Osteocyte (in vitro differentiated cells): ENCODE measurements at places on chromosomes 6 and 20. TPM values are rescaled to one million over a fixed set of nuclear protein-coding genes. Genes with fewer than 3 reads are reported as not detected.

- H3K36me3 ChIP-seq, result peaks cover 5% of the 10 kb centered on the region
- no peaks in the 10 kb centered on the region for H3K27me3 ChIP-seq
- peaks cover 27% of the 10 kb centered on the region for H3K4me1 ChIP-seq
- DNase-seq, result no peak
- peak overlapping the region; percentile 38 for H3K27ac ChIP-seq
Measured at GRCh38 chr6:16618962-16619361, 142.3 kb downstream of the ATXN1 start.

GRCh38 chr6:70700922-70701876 is 33.5 kb downstream of the SMAP1 start:
- DNase-seq, result no peak
- H3K27me3 ChIP-seq, result no peaks in the 10 kb centered on the region
- H3K27ac ChIP-seq, result no peak overlapping the region

GRCh38 chr6:108002365-108003221 is 44.6 kb upstream of the SEC63 start:
- H3K4me1 ChIP-seq, result peaks cover 22% of the 10 kb centered on the region
- no peaks in the 10 kb centered on the region for H3K27me3 ChIP-seq
- H3K4me3 ChIP-seq, result peak overlapping the region; percentile 35
- no peak for DNase-seq
- peak overlapping the region; percentile 92 for H3K27ac ChIP-seq

DNA sequence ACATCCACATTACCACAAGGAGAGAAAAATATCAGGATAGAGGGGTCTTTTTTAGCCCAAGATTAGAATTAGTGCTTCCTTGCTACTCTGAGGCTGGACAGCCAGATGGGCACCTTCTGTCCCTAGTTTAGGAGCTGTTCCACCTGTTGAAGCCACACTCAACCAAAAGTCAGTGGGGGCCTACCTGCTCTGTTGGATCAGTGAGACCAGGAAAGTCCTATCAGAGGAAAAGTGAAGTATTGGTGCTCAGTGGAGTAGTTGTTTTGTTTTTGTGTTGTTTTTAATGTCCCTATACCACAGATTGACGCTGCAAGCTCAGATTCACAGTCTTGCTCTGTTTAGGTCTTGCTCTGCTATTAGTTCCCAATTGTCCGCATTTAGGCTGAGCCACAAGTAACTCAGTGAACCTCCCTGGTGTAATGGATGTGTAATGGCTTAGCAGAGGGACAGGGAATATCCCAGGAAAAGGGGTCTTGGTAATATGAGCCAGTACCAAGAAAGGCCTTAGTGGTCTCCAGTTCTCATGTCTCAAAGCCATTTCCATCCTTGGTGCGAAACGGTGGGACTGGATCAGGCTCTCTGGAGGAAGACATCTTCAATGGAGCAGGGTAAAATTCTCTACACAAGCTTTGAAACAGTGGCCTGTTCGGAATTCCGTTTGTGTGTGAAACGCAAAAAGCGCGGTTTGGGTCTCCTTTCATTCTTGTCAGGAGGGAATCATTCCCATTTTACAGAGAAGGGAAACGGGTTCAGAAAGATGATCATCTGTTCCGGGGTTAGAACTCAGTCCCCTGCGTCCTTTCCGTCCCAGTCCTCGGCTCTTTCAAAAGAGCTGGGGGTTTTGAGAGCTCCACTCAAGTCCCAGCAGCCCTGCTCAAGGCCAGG is 631 bp upstream of the PABPC1L start:
- no peak for DNase-seq
- peak overlapping the region; percentile 82 for H3K4me3 ChIP-seq
- H3K27ac ChIP-seq, result peak overlapping the region; percentile 63

- no peaks in the 10 kb centered on the region for H3K27me3 ChIP-seq
- H3K4me3 ChIP-seq, result no peak overlapping the region
- H3K36me3 ChIP-seq, result no peaks in the 10 kb centered on the region
- DNase-seq, result no peak
Measured at GRCh38 chr20:55596431-55596830, 408.9 kb downstream of the CBLN4 start.

DNA sequence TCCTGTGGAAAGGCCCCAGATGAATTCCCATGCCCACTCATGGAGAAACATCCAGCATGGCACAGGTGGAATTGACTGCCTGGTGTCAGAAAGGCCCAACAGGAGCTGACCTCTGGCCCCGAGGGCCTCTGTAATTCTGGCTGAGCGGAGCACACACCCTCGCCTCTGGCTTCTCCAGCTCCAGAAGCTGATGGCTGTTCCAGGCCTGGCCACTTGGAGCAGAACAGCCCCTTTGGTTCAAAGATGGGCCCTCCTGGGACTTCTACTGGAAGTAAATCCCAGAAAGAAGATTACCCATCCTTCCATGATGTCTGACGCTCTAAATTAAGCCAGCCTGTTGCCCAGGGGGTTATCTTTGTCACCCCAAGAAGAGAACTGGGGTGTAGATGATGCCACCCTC is 275.1 kb upstream of the CDH4 start:
- no peak overlapping the region for H3K27ac ChIP-seq
- no peak overlapping the region for H3K4me3 ChIP-seq
- no peak for DNase-seq
- no peaks in the 10 kb centered on the region for H3K4me1 ChIP-seq
- no peaks in the 10 kb centered on the region for H3K27me3 ChIP-seq

DNA sequence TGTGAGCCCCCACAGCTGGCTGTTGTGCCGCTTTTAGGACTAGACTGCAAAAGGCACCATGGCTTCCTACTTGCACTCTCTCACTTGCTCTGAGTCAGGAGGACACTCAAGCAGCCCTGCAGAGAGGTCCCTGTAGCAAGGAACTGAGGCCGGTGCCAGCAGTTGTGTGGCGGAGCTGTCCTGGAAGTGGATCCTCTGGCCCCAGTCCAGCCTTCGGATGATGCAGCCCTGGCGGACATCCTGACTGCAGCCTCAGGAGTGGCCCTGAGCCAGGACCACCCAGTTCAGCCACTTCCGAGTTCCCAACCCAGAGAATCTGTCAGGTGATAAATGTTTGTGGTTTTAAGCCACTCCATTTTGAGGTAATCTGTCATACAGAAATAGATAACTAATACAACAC is 17.5 kb downstream of the CTCFL start:
- H3K4me1 ChIP-seq, result peaks cover 51% of the 10 kb centered on the region
- H3K27me3 ChIP-seq, result no peaks in the 10 kb centered on the region
- no peaks in the 10 kb centered on the region for H3K36me3 ChIP-seq
- H3K4me3 ChIP-seq, result no peak overlapping the region
- no peak overlapping the region for H3K27ac ChIP-seq

GRCh38 chr6:6885521-6886170 is 222.1 kb upstream of the RREB1 start:
- DNase-seq, result no peak
- H3K4me3 ChIP-seq, result no peak overlapping the region
- no peaks in the 10 kb centered on the region for H3K36me3 ChIP-seq

DNA sequence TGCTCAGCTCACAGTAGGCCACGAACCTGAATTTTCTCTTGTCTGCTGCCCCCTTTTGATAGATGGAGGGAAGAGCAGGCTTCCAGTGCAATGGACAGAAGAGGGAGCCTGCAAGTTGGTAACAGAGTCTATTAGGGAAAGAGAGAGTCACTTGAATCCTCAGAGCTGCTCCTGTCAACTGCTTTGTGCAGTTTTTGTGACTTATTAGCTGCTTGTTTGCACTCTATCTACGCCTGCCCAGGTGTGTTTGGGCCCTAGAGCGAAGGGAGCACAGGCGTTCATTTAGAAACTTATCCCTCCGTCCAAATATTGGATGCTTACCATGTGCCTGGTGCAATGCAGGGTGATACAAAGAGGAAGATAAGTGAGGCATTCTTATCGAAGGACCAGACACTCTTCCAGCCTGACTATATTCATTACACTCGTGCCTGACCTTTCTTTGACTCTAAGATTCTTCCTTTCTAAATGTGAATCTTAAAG is 11.6 kb upstream of the SLC2A12 start:
- H3K27me3 ChIP-seq, result no peaks in the 10 kb centered on the region
- no peak overlapping the region for H3K4me3 ChIP-seq
- peak overlapping the region; percentile 58 for H3K27ac ChIP-seq
- H3K4me1 ChIP-seq, result peaks cover 35% of the 10 kb centered on the region
- no peak for DNase-seq

DNA sequence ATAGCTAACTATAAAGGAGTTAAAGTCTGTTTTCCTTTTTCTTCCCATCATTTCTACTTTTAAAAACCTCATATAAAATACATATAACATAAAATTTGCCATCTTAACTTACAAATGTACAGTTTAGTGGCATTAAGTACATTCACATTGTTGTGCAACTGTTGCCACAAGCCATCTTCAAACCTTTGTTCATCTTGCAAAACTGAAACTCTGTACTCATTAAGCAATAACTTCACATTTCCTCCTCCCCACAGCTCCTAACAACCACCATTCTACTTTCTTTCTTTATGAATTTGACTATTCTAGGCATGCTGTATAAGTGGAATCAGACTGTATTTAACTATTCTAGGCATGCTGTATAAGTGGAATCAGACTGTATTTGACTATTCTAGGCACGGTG is 4.5 kb downstream of the CCDC170 start:
- no peak overlapping the region for H3K4me3 ChIP-seq
- H3K27me3 ChIP-seq, result peaks cover 2% of the 10 kb centered on the region
- H3K36me3 ChIP-seq, result no peaks in the 10 kb centered on the region
- peaks cover 22% of the 10 kb centered on the region for H3K4me1 ChIP-seq
- H3K27ac ChIP-seq, result no peak overlapping the region

DNA sequence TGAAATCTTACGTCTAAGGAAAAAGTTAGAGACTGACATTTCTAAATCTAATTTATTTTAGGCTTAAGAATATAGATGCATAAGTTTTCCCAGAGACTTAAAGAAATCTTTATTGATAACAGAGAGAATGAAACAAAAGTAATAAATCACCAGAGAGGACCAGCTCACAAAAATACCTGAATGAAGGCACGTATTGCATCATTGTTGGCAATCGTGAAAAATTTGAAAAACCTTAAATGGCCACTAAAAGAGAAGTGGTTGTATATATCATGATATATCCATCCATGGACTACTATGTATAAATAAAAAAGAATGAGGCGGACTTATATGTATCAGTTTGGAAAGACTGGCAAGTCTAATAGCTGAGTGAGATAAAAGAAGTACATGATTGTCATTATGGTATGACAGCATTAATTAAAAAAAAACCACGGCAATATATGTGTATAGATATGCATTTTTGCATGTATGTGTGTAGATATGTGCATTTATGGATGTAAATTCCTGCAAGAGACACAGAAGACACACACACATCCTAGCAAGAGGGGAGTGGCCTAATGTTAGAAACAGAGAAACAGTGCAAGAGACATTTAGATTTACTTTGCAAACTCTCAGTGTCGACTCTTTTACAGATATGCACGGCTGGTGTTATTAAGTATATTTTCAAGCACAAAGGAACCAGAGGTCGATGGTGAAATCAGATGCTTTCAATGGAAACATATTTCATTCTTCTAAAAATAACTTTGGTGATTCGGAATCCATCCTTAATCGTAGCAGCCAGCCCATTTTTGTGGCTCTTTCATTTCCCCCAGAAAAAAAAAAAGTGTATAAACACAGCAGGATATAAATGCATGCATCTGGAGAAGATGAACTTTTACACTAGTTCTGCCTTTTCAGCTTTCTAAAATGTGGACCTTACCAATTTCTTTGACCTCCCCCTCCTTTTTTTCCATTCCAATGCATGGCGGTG is 156.1 kb upstream of the SALL4 start:
- no peaks in the 10 kb centered on the region for H3K36me3 ChIP-seq
- DNase-seq, result no peak
- H3K27me3 ChIP-seq, result no peaks in the 10 kb centered on the region

DNA sequence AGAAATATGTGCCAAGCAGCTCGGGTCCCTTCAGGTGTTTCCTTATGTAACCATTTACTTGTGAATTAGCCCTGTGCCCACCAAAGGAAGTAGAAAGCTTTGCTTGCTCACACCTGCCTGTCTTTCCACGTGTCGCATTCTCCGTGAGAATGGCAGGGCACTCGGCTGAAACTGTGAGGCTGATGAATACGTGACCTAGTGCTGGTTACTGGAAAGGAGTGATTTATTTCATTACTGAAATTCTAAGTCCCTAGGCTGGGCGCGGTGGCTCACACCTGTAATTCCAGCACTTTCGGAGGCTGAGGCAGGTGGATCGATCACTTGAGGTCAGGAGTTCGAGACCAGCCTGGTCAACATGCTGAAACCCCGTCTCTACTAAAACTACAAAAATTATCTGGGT is 45.9 kb upstream of the TULP1 start:
- peaks cover 3% of the 10 kb centered on the region for H3K27me3 ChIP-seq
- no peaks in the 10 kb centered on the region for H3K36me3 ChIP-seq
- H3K4me3 ChIP-seq, result no peak overlapping the region
- H3K27ac ChIP-seq, result no peak overlapping the region
- no peak for DNase-seq

GRCh38 chr20:47164140-47164539 is 192.4 kb downstream of the ZMYND8 start:
- DNase-seq, result no peak
- peaks cover 31% of the 10 kb centered on the region for H3K27me3 ChIP-seq
- H3K4me3 ChIP-seq, result no peak overlapping the region
- H3K27ac ChIP-seq, result no peak overlapping the region
- H3K36me3 ChIP-seq, result no peaks in the 10 kb centered on the region
- no peaks in the 10 kb centered on the region for H3K4me1 ChIP-seq

DNA sequence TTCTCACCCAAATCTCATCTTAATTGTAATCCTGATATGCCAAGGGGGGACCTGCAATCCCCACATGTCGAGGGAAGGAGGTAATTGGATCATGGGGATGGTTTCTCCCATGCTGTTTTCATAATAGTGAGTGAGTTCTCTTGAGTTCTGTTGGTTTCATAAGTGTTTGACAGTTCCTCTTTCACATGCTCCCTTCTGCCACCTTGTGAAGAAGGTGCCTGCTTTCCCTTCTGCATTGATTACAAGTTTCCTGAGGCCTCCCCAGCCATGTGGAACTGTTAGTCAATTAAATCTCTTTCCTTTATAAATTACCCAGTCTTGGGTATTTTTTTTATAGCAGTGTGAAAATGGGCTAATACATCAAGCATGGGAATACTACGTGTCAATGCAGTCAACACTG is 925.0 kb upstream of the MAN1A1 start:
- H3K4me3 ChIP-seq, result no peak overlapping the region
- DNase-seq, result no peak
- no peak overlapping the region for H3K27ac ChIP-seq

DNA sequence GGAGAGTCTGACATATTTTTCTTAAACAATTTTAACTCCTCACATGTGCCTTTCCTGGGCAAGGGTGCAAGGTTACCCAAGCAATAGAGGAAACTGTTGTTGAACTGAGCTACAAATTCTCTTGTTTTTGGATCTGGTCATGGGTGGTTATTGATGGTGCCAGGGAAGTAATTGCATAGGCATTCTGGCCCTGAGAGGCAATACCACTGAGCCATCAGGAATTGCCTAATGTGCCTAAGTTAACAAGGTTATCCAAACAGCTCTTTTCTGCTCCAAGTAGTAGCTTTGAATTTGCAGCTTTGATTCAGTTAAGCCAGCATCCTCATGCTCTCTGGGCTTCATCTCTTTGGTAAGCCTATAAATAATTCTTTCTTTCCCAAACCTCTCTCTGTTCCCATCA is 266.0 kb upstream of the BTBD3 start:
- H3K27ac ChIP-seq, result no peak overlapping the region
- peaks cover 11% of the 10 kb centered on the region for H3K27me3 ChIP-seq
- no peaks in the 10 kb centered on the region for H3K36me3 ChIP-seq
- DNase-seq, result no peak
- H3K4me1 ChIP-seq, result no peaks in the 10 kb centered on the region

BCLAF1 gene
- total RNA-seq, result 153 and 155 TPM in 2 replicates

HLA-DPA1 gene
- 1.8 and 2.0 TPM in 2 replicates for total RNA-seq

MTFR2 gene
- total RNA-seq, result 0.76 and 0.91 TPM in 2 replicates

SLC32A1 gene
- not detected in 2 replicates for total RNA-seq
